ENCODE measurements at places on chromosomes 11 and 22.

DNA sequence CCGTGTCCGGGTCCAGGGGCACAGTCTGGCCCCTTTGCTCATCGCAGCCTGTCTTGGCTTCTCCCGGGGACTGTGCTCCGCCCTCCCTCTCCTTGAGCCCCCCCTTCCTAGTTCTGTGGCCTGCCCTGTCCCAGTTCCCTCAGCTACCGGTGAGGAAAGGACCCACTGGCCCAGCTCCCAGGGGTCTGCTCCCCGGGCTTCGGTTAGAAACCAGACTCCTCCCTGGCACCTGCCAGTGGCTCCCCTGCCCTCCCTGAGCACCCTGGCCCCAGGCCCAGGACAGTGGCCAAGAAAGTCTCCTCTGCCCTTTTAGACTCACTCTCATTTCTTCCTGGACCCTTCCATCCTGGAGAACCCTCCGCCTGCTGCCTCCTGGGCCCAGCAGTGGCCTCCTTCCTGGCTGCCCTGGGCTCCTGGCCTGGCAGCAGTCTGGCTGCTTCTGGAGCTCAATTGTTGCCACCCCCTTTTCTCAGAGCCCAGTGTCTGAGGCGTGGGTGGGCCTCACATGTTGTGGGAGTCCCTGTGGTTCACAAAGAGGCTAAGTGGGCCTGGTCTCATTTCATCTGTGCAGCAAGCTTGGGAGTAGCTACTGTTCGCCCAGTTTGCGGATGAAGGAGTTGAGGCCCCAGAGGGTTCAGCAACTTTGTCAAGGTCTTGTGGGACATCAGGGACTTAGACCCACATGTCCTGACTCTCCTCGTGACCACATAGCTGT, 12.6 kb downstream of the PRDM11 start:
- no peak for DNase-seq

- no peak for DNase-seq
These were observed 70.0 kb downstream of the NAT10 start for GRCh38 chr11:34175284-34176019.

GRCh38 chr11:1158681-1159487, 1.1 kb downstream of the MUC5AC start:
- no peak for DNase-seq

GRCh38 chr11:119175493-119176077, 7.1 kb downstream of the NLRX1 start:
- no peak for DNase-seq

- DNase-seq, result no peak
These were observed 8.7 kb upstream of the TPCN2 start for GRCh38 chr11:69040051-69040450.

GRCh38 chr11:79262221-79262620, 178.6 kb downstream of the TENM4 start:
- no peak for DNase-seq

DNA sequence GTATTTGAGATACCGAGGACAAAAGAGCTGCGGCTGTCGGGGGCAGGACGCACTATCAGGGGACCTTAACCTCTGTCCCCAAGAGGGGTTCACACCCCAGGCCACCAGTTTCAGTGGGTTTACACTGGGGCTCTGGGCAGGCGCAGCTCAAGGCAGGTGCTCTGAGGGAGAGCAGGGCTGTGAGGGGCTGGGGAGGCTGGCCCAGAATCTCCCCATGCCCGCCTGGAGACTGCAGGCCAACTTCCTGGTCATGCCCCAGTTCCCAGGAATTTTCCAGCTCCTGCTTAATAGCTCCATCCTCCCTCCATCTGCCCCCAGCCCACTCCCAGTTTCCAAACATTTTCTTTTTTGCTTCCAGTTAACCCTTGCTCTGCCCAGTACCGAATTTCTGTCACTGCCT, 7.6 kb upstream of the PGA3 start:
- no peak for DNase-seq

DNA sequence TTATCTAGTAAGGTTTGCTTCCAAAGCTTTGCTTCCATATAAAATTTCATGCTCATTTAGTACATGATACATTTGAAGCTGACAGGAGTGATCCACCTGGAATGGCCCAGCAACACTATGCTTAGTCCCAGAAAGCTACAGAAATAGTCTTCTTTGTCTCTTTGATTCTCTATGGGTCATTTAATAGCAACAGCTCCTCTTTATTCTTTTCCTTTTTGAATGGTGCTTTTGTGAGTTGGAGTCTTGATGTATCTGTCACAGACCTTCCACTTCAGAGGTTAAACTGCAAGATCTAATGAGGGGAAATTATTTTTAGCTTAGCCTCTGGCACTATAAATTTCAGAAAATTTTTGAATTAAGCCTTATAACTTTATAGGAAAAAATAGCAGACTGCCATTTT, 509.5 kb downstream of the KCNA4 start:
- no peak for DNase-seq

GRCh38 chr11:96464700-96465307, 75.0 kb downstream of the JRKL start:
- no peak for DNase-seq

GRCh38 chr11:43868852-43869567, 11.6 kb upstream of the ALKBH3 start:
- peak; percentile 33 for DNase-seq

- no peak for DNase-seq
These were observed 52.4 kb downstream of the ALX4 start for GRCh38 chr11:44257338-44258189.

- DNase-seq, result no peak
These were observed 70.8 kb upstream of the HMGXB4 start for GRCh38 chr22:35186492-35186891.

- DNase-seq, result no peak
These were observed 45.7 kb upstream of the TUB start for GRCh38 chr11:8035200-8035855.

GRCh38 chr22:37659066-37659896, 758 bp downstream of the PDXP start:
- DNase-seq, result no peak

DNA sequence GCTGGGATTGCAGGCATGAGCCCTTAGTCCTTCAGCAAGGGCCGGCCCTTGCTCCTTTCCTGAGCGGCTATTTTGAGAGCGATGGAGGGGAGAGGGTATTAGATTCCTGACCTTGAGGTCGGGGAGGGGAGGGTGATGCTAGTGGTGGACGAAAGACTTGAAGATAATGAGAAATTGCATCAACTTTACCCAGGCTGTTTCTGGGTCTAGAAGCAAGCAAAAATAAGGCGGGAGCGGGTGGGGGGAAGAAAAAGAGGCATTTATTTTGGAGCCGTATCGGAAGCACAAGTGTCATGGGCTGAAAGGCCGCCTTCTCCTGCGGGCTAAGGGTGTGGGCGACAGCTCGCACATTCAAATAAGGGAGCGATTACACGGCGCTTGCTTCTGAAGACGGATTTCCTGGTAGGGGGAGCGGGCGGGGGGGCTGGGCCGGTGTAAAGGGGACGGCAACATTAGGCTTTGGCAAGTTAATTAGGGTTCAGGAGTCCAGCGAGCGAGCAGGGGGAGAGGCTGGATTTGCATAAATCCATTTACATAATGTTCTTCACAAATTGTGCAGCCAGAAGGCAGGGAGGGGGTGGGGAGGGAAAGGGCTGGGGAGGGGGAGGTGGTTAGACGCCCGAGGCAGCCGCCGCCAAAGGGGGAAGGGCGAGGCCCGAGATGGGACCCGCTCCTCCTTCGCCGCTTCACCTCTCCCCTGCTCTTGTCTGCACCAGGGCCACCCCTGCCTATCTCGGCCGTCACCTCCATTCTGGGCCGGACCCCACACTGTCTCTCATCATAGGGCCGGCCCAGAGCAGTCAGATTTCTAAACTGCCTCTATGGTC, 245.9 kb downstream of the MIAT start:
- DNase-seq, result peak; percentile 10

GRCh38 chr11:17371614-17372013, 16.8 kb downstream of the KCNJ11 start:
- no peak for DNase-seq

- no peak for DNase-seq
These were observed 3.8 kb upstream of the ZNF195 start for GRCh38 chr11:3382613-3383285.

GRCh38 chr11:124839972-124840621, 25.1 kb upstream of the ROBO3 start:
- DNase-seq, result no peak

GRCh38 chr11:82384308-82384707, 349.4 kb downstream of the FAM181B start:
- no peak for DNase-seq

- DNase-seq, result no peak
These were observed 89.3 kb downstream of the RDX start for GRCh38 chr11:110207123-110207522.

DNA sequence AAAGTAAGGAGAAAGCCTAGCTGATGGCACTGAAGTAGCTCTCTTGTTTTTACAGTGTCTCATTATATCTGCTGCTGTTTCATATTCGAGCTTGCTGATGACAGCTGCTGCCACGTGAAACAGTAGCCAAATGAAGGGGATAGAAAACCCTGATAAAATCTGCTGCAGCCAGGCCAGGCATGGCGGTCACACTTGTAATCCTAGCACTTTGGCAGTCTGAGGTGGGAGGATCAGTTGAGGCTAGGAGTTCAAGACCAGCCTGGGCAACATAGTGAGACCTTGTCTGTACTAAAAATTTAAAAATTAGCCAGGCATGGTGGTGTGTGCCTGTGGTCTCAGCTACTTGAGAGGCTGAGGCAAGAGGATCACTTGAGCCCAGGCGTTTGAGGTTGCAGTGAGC, 13.4 kb downstream of the IFT46 start:
- no peak for DNase-seq

GRCh38 chr22:46081036-46081830, 69.1 kb upstream of the PPARA start:
- DNase-seq, result no peak

DNA sequence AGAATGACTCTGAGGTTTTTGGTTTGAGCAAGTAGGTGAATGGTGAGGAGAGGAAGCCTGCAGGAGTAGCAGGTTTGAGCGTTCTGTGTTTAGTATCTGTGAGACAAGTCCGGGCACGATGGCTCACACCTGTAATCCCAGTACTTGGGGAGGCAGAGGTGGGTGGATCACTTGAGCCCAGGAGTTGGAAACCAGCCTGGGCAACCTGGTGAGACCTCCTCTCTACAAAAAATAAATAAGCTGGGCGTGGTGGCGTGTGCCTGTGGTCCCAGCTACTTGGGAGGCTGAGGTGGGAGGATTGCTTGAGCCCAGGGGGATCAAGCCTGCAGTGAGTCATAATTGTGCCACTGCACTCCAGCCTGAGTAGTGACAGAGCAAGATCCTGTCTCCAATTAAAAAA, 9.7 kb upstream of the CENATAC start:
- DNase-seq, result no peak

GRCh38 chr11:95055283-95055897, 6.2 kb downstream of the KDM4F start:
- no peak for DNase-seq

GRCh38 chr22:30531651-30532608, 14.6 kb downstream of the SEC14L6 start:
- no peak for DNase-seq

DNA sequence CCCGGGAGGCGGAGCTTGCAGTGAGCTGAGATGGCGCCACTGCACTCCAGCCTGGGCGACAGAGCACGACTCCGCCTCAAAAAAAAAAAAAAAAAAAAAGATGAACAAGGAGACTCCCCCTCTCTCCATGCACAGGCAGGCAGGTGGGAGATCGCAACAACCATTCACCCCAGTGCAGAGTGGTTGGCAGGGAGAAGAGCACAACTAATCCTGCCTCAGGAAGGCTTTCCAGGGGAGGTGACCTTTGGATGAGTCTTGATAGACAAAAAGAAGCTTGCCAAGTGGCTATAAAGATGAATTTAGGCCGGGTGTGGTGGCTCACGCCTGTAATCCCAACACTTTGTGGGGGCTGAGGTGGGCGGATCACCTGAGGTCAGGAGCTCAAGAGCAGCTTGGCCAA, 30.0 kb downstream of the FLRT1 start:
- no peak for DNase-seq

GRCh38 chr11:7591107-7591894, 77.5 kb downstream of the PPFIBP2 start:
- no peak for DNase-seq

DNA sequence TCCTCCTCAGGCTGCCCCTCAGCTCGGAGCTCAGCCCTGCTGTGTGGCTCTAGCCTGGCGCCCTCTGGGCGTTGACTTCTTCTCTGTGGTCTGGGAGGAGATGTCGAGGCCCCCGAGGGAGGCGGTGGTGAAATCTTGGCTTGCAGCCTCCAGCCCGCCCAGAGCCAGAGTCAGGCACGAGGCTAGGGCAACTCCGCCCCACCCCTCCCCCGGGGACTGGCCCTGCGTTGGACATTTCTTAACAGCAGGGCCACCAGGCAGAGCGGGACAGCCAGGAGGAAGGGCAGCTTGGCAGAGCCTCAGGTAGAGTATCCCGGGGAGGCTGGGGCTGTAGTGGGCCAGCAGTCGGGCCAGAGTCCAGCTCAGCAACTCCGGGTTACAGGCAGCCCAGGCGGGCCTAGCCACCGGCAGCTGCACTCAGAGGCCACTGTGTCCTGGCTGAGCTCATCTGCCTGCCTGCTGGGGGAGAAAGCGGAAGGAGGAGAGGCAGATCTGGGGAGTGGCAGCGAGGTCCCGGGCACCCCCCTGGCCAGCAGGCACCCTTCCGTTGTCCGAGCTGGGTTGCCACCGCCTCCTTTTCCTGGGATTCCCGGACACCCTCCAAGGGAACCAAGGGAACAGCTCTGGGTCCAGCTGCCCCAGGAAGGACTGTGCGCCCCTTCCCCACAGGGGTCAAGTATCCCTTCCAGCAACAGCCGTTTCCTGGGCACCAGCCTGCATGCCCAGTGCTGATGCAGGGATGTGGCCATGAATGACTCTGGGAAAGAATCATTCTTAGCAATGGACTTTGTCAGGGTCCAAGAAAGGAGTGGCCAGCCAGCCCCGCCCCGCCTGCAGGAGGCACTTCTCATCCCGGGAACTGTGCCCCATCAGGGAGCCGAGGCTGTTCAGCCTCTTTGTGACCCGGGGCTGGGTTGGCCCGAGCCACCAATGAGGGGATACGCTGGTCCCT, at the start of gene ALDH3B1:
Gene ALDH3B1, plus strand, starts transcription at position 238 of the 952 bp plus-strand sequence. CDS start 4,971 bp downstream, outside the sequence.
- no peak for DNase-seq

DNA sequence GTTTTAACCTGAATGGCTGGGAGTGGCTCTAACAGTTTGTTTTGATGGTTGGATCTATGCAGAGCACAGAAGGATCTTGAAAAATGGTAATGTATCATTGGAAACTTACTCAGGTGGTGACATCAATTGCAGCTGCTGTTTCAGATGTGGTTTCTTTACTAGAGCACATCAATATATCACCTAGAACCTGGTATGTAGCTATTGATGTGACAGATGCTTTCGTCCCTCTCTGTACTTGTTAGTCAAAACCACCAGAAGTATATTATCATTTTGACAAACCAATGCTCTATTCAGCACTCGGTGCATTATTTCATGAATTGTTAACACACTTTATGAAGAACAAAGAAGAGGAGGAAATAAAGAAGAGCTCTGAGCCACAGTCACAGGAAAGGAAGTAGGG, 26.6 kb upstream of the SCN3B start:
- no peak for DNase-seq

GRCh38 chr11:57773026-57773598, 11.5 kb downstream of the CTNND1 start:
- no peak for DNase-seq

DNA sequence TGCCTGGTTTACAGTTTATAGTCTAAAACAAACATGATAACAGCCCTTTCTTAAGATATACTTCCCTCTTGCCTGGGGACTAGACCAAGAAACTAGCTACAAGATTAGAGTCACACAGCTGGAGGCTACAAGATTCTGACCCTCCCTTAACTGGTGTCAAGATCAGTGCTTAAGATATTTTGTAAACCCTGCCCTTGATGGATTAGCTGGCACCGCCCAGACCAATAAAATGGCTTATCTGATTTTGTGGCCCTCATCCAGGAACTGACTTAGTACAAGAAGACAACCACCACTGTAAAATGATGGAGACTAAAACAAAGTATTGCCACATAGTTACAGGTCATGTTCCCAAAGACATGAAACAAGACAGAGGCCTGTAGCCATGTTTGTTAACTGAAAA, 53.4 kb downstream of the FAM181B start:
- DNase-seq, result no peak
